Endothelial cell (in vitro differentiated cells): ENCODE measurements at places on chromosomes 3 and 15. TPM values are rescaled to one million over a fixed set of nuclear protein-coding genes. Genes with fewer than 3 reads are reported as not detected.

Gene GABRG3
- total RNA-seq, result 0.21 TPM

Gene SLC22A13
- 0.21 TPM for total RNA-seq

Gene ZNF80
- total RNA-seq, result not detected

DNA sequence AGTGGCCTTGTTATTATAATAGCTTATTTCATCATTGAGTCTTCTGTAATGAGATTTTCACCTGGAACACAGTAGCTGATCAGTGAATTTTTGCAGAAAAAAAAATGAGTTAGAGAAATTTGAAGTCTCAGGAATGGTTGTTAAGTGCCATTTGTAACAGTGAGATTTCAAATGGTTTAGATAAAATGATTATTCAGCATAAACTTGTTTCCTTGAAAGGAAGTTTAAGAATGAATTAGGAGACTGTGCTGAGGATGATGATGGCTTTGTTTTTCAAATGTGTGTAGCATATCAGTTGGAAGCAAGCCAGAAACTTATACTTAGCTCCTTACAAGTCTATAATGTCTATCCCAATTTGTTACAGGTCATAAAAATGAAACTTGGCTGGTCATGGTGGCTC lies 225.1 kb downstream of the LRRC3B start:
- H3K27ac ChIP-seq, result no peak overlapping the region
- no peak for DNase-seq
- H3K4me1 ChIP-seq, result no peaks in the 10 kb centered on the region
- no peak overlapping the region for H3K4me3 ChIP-seq
- no peaks in the 10 kb centered on the region for H3K36me3 ChIP-seq

GRCh38 chr3:10356461-10356981 lies 35.6 kb upstream of the SEC13 start:
- no peak overlapping the region for H3K4me3 ChIP-seq
- no peak for DNase-seq
- H3K27ac ChIP-seq, result no peak overlapping the region
- peaks cover 49% of the 10 kb centered on the region for H3K4me1 ChIP-seq
- peaks cover 9% of the 10 kb centered on the region for H3K27me3 ChIP-seq

GRCh38 chr3:171044384-171044783 lies 17.9 kb upstream of the SLC2A2 start:
- no peak overlapping the region for H3K27ac ChIP-seq
- no peak for DNase-seq
- no peak overlapping the region for H3K4me3 ChIP-seq
- no peaks in the 10 kb centered on the region for H3K36me3 ChIP-seq

DNA sequence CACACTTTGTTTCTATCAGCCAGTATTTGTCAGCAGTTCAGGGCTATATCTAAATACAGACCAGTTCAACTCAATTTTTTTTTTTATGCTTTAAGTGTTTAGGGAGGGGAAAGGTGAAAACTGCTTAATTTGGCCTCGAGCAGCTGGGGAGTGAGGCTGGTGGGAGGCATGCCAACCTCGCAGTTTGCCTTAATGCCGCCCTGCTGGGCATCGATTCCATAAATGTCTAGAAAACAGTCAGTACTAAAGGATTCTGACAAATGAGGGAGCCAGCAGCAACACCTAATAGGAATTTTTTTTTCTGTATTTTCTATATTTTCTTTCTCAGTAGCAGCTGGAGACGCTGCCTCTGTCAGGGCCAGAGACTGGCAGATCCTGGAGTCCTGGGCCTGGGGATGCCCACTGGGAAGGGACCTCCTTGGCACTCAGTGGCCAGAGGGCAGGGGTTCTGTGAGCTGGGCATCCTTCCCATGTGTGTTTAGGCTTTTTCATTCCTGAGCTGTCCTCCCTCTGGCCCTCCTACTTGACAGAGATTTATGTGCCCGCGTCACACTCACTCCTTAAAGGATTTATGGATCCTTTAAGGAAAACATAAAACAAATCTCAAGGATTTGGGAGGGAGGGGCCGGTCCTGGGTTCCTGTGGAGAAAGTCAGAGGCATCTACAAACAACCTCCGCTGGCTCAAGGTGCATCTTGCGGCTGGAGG lies 117.8 kb downstream of the WNT5A start:
- DNase-seq, result no peak
- H3K27me3 ChIP-seq, result peaks cover 3% of the 10 kb centered on the region
- H3K4me1 ChIP-seq, result peaks cover 3% of the 10 kb centered on the region
- H3K27ac ChIP-seq, result no peak overlapping the region
- H3K4me3 ChIP-seq, result no peak overlapping the region

DNA sequence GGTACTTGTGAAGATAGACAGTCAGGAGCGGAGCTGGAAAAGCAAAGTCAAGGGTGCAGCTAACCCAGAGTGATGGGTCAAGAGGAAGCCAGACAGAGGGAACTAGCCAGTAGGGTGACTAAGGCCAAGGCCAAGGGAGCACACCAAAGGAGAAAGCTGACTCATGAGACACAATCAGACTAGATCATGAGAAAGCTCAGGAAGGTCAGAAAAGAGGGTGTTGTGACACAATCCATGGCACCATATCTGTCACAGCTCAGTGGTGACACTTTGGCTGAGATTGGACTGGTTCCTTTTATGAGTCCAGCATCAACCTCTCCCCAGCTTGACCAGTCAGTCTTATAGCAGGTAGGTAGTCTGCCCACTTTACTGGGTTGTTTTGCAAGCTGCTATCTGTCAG lies 22.2 kb downstream of the P2RY1 start:
- no peak overlapping the region for H3K27ac ChIP-seq
- no peak for DNase-seq
- no peaks in the 10 kb centered on the region for H3K36me3 ChIP-seq
- peaks cover 21% of the 10 kb centered on the region for H3K4me1 ChIP-seq

DNA sequence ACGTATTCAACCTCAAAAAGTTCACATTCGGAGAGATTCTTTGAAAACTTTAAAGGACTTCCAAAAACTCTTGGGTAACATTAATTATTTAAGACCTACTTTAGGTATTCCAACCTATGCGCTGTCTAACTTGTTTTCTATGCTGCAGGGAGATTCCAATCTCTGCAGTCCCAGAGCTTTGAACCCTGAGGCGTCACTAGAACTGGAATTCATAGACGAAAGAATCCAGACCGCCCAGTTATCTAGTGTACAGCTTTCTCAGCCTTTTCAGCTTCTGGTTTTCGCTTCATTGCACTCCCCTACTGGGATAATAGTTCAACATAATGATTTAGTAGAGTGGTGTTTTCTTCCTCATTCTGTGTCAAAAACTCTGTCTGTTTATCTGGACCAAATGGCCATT lies 711.3 kb downstream of the ROBO1 start:
- H3K27me3 ChIP-seq, result peaks cover 2% of the 10 kb centered on the region
- H3K36me3 ChIP-seq, result peaks cover 13% of the 10 kb centered on the region
- H3K4me3 ChIP-seq, result no peak overlapping the region
- no peak for DNase-seq
- H3K4me1 ChIP-seq, result no peaks in the 10 kb centered on the region
- H3K27ac ChIP-seq, result no peak overlapping the region

DNA sequence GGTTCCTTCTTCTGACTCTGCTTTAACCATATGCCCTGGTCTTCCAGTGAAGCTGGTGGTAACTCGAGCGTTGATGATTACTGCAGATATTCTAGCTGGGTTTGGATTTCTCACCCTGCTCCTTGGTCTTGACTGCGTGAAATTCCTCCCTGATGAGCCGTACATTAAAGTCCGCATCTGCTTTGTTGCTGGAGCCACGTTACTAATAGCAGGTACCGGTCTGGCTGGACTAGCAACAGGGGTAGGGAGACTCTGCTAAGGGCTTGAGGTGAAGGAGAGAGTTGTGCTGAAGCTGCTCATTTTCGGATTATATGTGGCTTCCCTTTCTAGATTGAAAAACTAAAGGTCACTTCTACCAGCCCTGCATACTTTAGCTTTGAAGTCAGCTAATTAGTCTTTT lies 16.8 kb downstream of the CLDN16 start:
- no peak overlapping the region for H3K4me3 ChIP-seq
- no peaks in the 10 kb centered on the region for H3K36me3 ChIP-seq
- peaks cover 10% of the 10 kb centered on the region for H3K4me1 ChIP-seq
- DNase-seq, result no peak
- no peak overlapping the region for H3K27ac ChIP-seq

DNA sequence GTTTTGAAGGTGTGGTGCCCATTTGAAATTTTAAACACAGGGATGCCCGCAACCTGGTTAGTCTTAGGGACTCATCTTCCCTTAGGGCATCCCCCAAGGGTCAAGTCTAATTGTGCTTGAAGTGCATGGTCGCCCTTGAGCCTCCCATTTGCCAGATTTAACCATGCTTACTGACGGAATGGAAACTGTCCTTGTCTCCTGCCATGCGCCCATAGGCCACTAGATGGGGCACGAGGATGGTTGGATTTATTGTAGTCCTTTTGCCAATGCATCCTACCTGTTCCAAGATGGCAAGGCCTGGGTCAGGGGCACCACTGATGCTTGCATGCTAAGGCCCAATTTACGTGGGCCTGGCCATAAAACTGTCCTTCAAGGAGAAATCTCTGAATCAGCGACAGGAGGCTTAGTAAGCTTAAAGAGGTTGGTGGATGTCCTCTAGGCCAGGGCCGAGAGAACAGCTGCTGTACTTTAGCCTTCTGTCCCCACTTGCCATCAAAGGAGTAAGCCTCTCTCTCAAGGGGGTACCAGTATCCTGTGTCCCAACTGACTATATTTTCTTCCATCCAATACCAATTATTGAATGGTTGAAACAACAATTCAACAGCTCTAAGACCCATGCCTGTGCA lies 355.4 kb downstream of the OTOL1 start:
- peak; percentile 77 for DNase-seq
- H3K4me1 ChIP-seq, result peaks cover 11% of the 10 kb centered on the region
- no peak overlapping the region for H3K27ac ChIP-seq
- H3K27me3 ChIP-seq, result peaks cover 5% of the 10 kb centered on the region

GRCh38 chr15:43920254-43920600 lies 93.4 kb downstream of the WDR76 start:
- no peak overlapping the region for H3K27ac ChIP-seq
- no peaks in the 10 kb centered on the region for H3K36me3 ChIP-seq
- no peak overlapping the region for H3K4me3 ChIP-seq
- H3K27me3 ChIP-seq, result no peaks in the 10 kb centered on the region
- no peak for DNase-seq
- H3K4me1 ChIP-seq, result peaks cover 4% of the 10 kb centered on the region

DNA sequence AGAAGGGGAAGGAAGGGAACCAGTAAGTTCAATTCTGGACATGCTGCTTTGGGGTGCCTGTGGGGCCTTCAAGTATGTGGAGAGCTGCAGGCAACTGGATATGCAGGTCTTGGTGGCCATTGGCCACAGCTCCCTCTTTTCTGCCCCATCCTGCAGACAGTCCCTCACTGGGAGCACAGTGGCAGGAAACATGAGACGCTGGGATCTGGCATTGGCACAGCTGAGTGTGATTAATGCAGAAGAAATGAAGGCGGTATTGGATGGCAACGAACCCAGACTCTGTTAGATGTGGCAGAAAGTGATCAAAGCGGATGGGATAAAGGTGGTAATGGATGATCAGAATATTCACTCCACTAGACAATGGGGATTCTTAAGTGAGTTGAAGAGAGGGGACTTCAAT lies 23.2 kb upstream of the VPS8 start:
- H3K4me1 ChIP-seq, result peaks cover 16% of the 10 kb centered on the region
- no peaks in the 10 kb centered on the region for H3K36me3 ChIP-seq
- H3K27me3 ChIP-seq, result peaks cover 3% of the 10 kb centered on the region

DNA sequence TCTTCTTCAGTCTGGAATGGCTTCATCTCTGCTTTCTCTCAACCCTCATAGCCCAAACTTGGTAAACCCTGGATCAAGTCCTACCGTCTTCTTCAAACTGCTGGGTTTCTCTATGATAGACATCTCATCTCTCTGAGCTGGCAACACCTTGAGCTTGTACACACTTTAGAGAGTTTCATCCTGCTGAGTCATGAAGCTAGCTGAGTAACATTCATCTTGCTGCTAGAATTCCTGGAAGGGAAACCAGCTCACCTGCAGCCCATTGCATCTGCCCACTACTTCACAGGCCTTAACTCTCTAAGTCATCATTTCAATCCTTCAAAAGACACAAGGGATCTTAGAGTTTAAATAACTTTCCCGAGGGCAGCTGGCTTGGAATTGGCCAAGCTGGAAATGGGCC lies 175.5 kb upstream of the RORA start:
- H3K36me3 ChIP-seq, result no peaks in the 10 kb centered on the region
- peaks cover 14% of the 10 kb centered on the region for H3K4me1 ChIP-seq
- no peak for DNase-seq

- no peak for DNase-seq
- no peak overlapping the region for H3K27ac ChIP-seq
- no peaks in the 10 kb centered on the region for H3K27me3 ChIP-seq
- no peak overlapping the region for H3K4me3 ChIP-seq
- H3K4me1 ChIP-seq, result no peaks in the 10 kb centered on the region
These were observed 68.0 kb upstream of the ONECUT1 start for GRCh38 chr15:52857937-52858781.

- peaks cover 69% of the 10 kb centered on the region for H3K36me3 ChIP-seq
- H3K4me1 ChIP-seq, result peaks cover 18% of the 10 kb centered on the region
- H3K4me3 ChIP-seq, result no peak overlapping the region
- DNase-seq, result peak; percentile 36
These were observed 64.5 kb downstream of the KLHL25 start for GRCh38 chr15:85730001-85730820.

- no peak overlapping the region for H3K4me3 ChIP-seq
- no peaks in the 10 kb centered on the region for H3K27me3 ChIP-seq
- H3K36me3 ChIP-seq, result peaks cover 22% of the 10 kb centered on the region
- no peak for DNase-seq
- H3K4me1 ChIP-seq, result no peaks in the 10 kb centered on the region
These were observed 120.0 kb downstream of the PLD1 start for GRCh38 chr3:171690281-171690680.

- DNase-seq, result peak; percentile 65
- no peak within 1 kb of the TSS for H3K27ac ChIP-seq
- H3K27me3 ChIP-seq, result peaks cover 13% of the 10 kb centered on the region
- H3K36me3 ChIP-seq, result peaks cover 23% of the 10 kb centered on the region
- H3K4me1 ChIP-seq, result peaks cover 22% of the 10 kb centered on the region
These were observed at the start of gene PPM1M for GRCh38 chr3:52245322-52246263. PPM1M (plus strand) TSS chr3:52245759; CDS start chr3:52245825, 66 bp downstream.

GRCh38 chr3:18426597-18427193 lies 1.6 kb upstream of the SATB1 start:
- peaks cover 4% of the 10 kb centered on the region for H3K36me3 ChIP-seq
- H3K27me3 ChIP-seq, result peaks cover 12% of the 10 kb centered on the region
- peaks cover 18% of the 10 kb centered on the region for H3K4me1 ChIP-seq
- H3K27ac ChIP-seq, result no peak overlapping the region

DNA sequence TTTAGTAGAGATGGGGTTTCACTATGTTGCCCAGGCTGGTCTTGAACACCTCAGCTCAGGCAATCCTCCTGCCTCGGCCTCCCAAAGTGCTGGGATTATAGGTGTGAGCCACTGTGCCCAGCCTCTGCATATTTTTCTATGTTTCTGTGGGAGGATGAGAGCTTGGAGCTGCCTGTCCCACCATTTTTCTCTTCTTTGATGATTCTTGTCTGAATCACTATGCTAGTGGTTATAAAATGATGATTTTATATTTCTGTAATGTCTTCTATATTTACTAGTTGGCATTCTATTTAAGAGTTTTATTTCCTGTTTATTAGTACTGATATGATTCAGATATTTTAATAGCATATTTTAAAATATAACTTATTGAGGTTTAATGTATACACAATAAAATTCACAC lies 69.7 kb downstream of the CHCHD6 start:
- no peak overlapping the region for H3K4me3 ChIP-seq
- H3K36me3 ChIP-seq, result no peaks in the 10 kb centered on the region
- DNase-seq, result no peak
- H3K27me3 ChIP-seq, result peaks cover 3% of the 10 kb centered on the region
- no peaks in the 10 kb centered on the region for H3K4me1 ChIP-seq
